ENCODE measurements at places on chromosomes 13 and 19. TPM values are rescaled to one million over a fixed set of nuclear protein-coding genes. Genes with fewer than 3 reads are reported as not detected.

Gene PMIS2
- not detected for polyA plus RNA-seq

Gene CERS1
- 1.7 TPM for polyA plus RNA-seq

Gene PTGIR
- 1.8 TPM for polyA plus RNA-seq

Gene DCLK1
- 17.3 TPM for polyA plus RNA-seq

Gene C19orf73
- not detected for polyA plus RNA-seq

Gene RUBCNL
- 4.4 TPM for polyA plus RNA-seq

Gene MTUS2
- 3.1 TPM for polyA plus RNA-seq

Gene RFPL4AL1
- not detected for polyA plus RNA-seq
